ENCODE measurements at places on chromosomes 16 and 17. TPM values are rescaled to one million over a fixed set of nuclear protein-coding genes. Genes with fewer than 3 reads are reported as not detected.

- no peaks in the 10 kb centered on the region for H3K27me3 ChIP-seq
- no peak overlapping the region for H3K4me3 ChIP-seq
- DNase-seq, result no peak
- H3K36me3 ChIP-seq, result no peaks in the 10 kb centered on the region
- H3K27ac ChIP-seq, result peak overlapping the region; percentile 69
Observed at GRCh38 chr17:60832151-60832585, 154.5 kb downstream of the BCAS3 start.

DNA sequence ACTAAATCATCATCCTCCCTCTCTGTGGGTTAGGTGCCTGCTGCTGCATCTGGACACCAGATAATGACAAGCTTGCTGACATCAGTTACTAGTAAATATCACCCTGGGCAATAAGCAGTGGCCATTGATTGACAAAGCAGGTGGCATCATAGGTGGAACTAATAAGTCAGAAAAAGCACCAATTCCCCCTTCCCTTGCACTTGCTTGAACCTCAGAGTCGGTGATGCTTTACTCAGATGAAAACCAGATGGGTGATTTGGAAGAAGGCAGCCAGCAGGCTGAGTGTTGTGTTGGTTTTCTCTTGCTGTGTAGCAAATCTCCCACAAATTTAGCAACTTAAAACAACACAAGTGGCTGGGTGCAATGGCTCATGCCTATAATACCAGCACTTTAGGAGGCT, 146.9 kb upstream of the NOL11 start:
- no peak overlapping the region for H3K4me3 ChIP-seq
- peaks cover 12% of the 10 kb centered on the region for H3K36me3 ChIP-seq
- no peaks in the 10 kb centered on the region for H3K27me3 ChIP-seq
- H3K4me1 ChIP-seq, result peaks cover 15% of the 10 kb centered on the region

Gene KRT32
- not detected for total RNA-seq

DNA sequence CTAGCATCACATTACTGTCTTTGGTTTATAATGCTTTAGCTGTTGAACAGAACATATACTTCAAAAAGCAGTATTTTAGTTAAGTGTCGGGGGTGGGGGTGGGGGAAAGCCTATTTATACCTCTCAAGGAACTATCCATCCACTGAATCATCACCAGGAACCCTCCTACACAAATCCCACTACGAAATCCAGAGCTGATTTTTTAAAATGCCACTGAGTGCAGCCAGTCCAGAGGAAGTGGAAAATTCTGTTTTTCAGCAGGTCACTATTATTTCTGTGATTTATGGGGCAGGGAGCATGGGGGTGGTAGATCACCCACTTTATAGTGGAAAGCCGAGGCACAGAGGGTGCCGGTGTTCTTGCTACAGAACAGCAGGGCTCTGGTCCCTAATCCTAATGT, 284.1 kb downstream of the SOX9 start:
- DNase-seq, result no peak
- H3K4me1 ChIP-seq, result peaks cover 43% of the 10 kb centered on the region
- no peak overlapping the region for H3K27ac ChIP-seq
- H3K27me3 ChIP-seq, result peaks cover 3% of the 10 kb centered on the region

- H3K36me3 ChIP-seq, result no peaks in the 10 kb centered on the region
- no peak overlapping the region for H3K4me3 ChIP-seq
- no peaks in the 10 kb centered on the region for H3K4me1 ChIP-seq
- no peak for DNase-seq
Observed at GRCh38 chr17:64426596-64426995, 22.3 kb upstream of the MILR1 start.

DNA sequence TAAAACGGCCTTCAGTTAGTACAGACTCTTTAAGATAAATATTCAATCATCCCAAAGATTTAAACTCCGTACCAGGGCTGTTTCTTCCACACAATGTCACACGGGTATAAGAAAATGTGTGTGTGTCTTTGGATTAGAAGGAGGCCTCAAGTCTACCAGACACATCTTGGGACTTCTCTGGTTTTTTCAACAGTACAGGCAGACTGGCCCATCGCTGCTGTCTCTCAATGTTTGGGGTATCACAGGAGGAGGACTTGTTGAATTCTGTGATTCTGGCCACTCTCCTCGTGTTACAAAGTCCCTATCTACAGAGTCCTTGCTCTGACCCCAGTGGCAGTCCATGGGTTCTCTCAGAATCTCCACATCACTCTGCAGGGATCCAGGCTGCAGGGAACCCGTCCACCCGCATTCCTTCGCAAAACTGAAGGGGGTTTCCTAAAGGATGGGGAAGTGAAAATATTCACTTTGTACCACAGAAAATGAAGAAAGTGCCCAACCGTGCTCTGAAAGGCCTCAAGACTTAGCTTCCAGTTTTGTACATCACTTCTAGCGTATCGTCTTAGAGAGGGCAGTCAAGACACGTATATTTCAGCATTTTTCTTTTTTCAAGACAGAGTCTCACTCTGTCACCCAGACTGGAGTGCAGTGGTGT, 373.2 kb downstream of the NPIPA8 start:
- peaks cover 5% of the 10 kb centered on the region for H3K27me3 ChIP-seq
- H3K36me3 ChIP-seq, result no peaks in the 10 kb centered on the region
- no peak overlapping the region for H3K27ac ChIP-seq

DNA sequence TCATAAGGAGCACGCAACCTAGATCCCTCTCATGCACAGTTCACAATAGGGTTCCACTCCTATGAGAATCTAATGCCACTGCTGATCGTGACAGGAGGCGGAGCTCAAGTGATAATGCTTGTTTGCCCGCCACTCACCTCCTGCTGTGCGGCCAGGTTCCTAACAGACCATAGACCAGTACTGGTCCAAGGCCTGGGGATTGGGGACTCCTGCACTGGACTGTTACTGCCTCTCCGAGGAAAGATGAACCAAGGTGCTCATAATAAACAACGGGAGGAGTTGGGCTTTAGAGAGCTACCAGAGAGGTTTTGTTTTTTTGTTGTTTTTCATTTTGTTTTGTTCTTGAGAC, 58.2 kb downstream of the TK2 start:
- H3K27me3 ChIP-seq, result peaks cover 3% of the 10 kb centered on the region
- no peaks in the 10 kb centered on the region for H3K4me1 ChIP-seq
- H3K4me3 ChIP-seq, result no peak overlapping the region
- no peaks in the 10 kb centered on the region for H3K36me3 ChIP-seq
- H3K27ac ChIP-seq, result no peak overlapping the region

Gene SYNGR2
- 51.5 TPM for total RNA-seq

- peaks cover 7% of the 10 kb centered on the region for H3K4me1 ChIP-seq
- H3K4me3 ChIP-seq, result no peak overlapping the region
- no peaks in the 10 kb centered on the region for H3K36me3 ChIP-seq
- no peaks in the 10 kb centered on the region for H3K27me3 ChIP-seq
Observed at GRCh38 chr17:21163101-21163500, 36.3 kb downstream of the DHRS7B start.

Gene USH1G
- 0.19 TPM for total RNA-seq

Gene BRCA1
- total RNA-seq, result 34.2 TPM

Gene HIGD1B
- not detected for total RNA-seq

GRCh38 chr17:73742948-73743381, 98.7 kb upstream of the SDK2 start:
- H3K27me3 ChIP-seq, result peaks cover 34% of the 10 kb centered on the region
- H3K4me3 ChIP-seq, result no peak overlapping the region
- DNase-seq, result no peak

GRCh38 chr16:89934611-89935553, 11.7 kb downstream of the TUBB3 start:
- no peaks in the 10 kb centered on the region for H3K4me1 ChIP-seq
- peaks cover 9% of the 10 kb centered on the region for H3K36me3 ChIP-seq
- no peak for DNase-seq

- no peak overlapping the region for H3K4me3 ChIP-seq
- DNase-seq, result no peak
- peaks cover 3% of the 10 kb centered on the region for H3K4me1 ChIP-seq
- H3K27me3 ChIP-seq, result no peaks in the 10 kb centered on the region
- peak overlapping the region; percentile 9 for H3K27ac ChIP-seq
Observed at GRCh38 chr17:80931421-80932265, 60.0 kb upstream of the CHMP6 start.

DNA sequence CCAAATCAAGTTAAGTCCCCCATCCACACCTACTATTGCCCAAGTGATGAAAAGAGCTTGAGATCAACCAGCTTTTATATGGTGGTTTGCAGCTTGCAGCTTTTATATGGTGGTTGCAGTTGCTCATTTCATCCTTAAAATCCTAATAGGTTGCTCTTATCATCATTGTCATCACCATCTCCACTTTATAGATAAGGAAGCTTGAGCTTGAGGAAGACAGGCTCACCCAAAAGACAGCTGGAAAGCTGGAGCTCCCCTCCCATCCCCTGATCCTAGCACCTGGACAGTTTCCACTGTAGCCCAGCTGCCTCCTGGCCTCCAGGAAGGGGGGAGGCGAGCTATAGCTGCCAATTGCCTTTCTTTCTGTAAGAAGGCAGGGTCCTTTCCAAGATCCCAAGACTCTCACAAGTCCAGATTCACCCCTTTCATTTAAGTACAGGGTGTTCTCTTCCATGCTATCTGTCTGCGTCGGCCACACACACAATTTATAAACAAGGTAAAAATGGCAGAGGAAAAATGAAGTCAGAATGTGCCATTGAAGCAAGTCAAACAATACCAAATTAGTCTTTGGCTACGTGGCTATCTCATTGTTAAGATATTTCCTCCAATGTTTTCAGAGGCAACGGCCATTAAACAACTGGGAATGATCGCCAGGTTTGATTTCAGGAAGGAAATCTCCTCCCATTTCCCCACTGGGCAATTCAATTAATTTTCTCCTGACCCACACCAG, 63.3 kb downstream of the PECAM1 start:
- H3K27me3 ChIP-seq, result peaks cover 6% of the 10 kb centered on the region
- H3K4me1 ChIP-seq, result peaks cover 3% of the 10 kb centered on the region
- no peak overlapping the region for H3K4me3 ChIP-seq
- no peaks in the 10 kb centered on the region for H3K36me3 ChIP-seq

Gene ZNF423
- total RNA-seq, result 47.7 TPM

DNA sequence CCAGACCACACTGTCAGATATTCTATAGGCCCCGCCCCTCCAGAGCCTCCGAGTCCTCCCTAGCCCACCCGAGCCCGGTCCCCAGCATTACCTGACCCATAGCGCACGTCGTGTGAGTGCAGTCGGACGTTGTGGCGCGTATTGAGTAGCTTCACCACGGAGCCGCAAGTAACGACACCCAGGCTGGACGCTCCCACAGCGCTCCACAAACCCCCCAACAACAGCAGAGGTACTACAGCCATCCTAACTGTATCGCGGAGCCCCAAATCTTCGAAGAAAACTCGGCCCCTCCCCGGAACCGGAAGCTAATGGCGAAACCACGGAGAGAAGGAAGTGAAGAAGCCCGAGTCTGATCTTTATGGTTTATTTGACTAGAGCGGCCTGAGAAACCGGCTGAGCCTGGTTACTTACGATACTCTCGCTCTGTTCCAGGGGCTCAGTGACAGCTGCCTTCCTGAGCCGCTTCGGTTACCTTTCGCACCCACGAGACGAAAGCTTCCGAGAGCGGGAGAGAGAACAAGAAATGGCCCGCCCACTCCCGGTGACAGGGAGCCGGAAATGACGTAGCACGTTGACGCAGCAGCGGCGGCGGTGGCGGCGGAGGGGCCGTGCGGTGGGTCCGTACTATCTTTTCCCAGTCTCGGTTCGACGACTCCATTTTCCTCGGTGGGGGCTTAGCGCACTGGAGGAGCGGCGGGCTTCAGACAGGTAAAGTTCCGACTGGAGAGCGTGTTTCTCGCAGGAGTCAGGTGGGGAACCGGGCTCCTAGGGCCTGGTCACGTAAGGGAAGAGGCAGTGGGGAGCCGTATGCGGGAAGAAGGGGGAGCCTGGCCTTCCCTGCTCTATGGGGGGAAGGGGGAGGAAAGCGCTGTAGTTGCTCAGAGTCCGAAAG, at the start of the genes SDF2 and SUPT6H:
SDF2 (minus strand) TSS at position 272 of the 892 bp plus-strand sequence; CDS start at position 242, 30 bp downstream.
SUPT6H (plus strand) TSS at position 571 of the 892 bp plus-strand sequence. CDS start 11,197 bp downstream, outside the sequence.
- H3K4me1 ChIP-seq, result peaks cover 25% of the 10 kb centered on the region
- H3K27ac ChIP-seq, result peak within 1 kb of the TSS; percentile 99
- H3K27me3 ChIP-seq, result no peaks in the 10 kb centered on the region
- peak within 1 kb of the TSS; percentile 100 for H3K4me3 ChIP-seq
- peak; percentile 74 for DNase-seq

Gene TP53TG3B
- total RNA-seq, result not detected

Gene TMIGD1
- not detected for total RNA-seq

- DNase-seq, result no peak
- no peak overlapping the region for H3K27ac ChIP-seq
- no peak overlapping the region for H3K4me3 ChIP-seq
- H3K36me3 ChIP-seq, result no peaks in the 10 kb centered on the region
Observed at GRCh38 chr17:64964796-64965195, 45.5 kb upstream of the LRRC37A3 start.

GRCh38 chr16:49605536-49606254, 232.1 kb downstream of the C16orf78 start:
- no peaks in the 10 kb centered on the region for H3K27me3 ChIP-seq
- no peak overlapping the region for H3K4me3 ChIP-seq
- peaks cover 6% of the 10 kb centered on the region for H3K4me1 ChIP-seq
